ENCODE measurements at places on chromosomes 13 and 19.
A peak's percentile ranks its signal among the peaks of the same experiment; 100 is the strongest.

DNA sequence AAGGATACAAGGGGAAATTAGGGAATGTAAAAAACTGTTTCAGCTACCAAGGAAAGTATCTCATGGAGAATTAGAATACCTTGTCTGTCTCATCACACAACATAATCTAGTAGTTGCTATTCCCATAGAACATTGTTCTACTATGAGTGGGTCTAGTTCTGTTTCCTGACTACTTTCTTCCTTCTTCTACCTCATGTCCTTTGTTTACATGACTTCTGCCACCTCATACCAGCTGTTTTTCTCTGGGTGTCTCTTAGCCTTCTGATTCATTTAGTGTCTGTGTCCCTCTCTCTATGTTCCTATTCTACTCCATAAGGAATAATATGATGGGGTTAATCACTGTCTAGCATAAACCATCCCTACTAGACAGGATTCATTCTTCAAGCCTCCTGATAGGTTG is 887.3 kb downstream of the DIAPH3 start:
- DNase-seq: peak; percentile 0

DNA sequence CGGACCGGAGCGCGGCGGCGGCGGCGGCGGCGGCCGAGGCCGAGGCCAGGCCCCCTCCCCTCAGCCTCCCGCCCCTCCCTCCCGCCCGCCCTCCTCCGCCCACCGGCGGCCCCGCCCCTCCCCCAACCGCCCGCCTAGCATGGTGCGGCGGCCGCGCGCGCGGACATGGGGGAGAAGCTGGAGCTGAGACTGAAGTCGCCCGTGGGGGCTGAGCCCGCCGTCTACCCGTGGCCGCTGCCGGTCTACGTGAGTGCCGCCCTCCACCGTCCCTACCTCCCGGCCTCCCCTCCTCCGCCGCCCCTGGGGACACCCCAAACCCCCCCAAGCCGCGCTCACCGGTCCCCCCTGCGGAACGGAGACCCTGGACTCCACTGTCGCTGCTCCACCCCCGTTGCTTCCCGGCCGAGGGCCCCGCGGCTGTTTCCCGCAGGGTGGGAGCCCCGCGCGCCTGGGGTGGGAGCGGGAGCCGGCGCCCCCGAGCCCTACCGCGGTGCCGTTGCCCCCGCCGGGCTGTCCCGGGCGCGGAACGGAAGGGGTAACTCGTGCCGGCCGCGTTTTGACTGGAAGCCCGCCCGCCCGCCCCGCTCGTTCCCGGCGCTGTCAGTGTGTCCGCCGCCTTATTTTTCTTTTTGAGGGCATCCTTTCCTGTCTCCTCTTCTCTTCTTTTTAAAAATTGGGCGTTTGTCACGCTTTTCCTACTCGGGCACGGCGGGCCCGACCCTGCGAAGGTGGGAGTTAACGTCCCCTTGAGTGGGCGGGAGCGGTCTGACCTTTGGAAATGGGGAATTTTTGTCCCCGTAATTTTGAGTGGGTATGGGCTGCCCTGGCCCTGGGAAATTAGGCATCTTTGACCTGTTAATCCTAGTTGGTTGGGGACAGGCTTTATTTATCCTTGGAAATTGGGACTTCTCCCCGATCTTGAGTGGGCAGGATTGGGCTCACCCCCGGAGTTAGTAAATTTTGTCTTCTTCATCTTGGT is 576 bp downstream of the DOT1L start:
- peak; percentile 58 for DNase-seq

GRCh38 chr19:4266253-4267000 is 12.6 kb upstream of the SHD start:
- no peak for DNase-seq

GRCh38 chr13:113431171-113431570 is 22.1 kb downstream of the ADPRHL1 start:
- DNase-seq: no peak

DNA sequence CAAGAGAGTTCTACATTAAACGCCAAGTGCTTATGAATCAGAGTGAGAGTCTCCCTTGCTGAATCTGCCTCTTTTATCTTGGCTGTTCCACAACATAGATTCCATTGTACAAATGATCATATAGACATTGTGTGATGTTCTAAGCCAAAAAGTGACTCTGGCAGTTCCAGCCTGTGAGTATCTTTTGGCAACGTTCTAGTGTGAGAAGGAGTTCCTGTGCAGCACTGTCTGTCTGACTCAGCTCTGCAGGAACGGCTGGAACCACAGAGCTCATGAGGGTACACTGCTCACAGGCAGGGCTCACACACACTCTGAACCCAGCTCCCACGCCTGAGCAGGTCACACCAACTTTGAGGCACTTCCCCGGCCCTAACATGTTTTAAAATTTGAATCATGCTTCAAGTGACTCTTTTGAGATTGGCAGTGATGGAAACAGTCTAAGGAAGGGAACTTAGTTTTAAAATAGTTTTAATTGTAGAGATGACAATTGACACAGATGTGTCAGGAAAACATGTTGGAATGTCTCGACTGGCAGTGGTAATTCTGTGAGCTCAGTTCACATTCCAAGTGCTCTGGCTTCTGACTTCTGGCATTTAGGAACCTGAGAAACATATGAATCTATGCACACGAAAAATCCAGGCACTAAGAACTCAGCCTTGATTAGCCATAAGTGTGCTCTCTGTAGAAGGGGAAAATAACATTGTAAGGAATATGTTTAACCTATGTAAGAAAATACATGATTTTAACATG is 272.0 kb downstream of the UQCRFS1 start:
- DNase-seq: peak; percentile 62

- no peak for DNase-seq
Observed at GRCh38 chr19:803099-803561, 5.9 kb downstream of the PTBP1 start.

DNA sequence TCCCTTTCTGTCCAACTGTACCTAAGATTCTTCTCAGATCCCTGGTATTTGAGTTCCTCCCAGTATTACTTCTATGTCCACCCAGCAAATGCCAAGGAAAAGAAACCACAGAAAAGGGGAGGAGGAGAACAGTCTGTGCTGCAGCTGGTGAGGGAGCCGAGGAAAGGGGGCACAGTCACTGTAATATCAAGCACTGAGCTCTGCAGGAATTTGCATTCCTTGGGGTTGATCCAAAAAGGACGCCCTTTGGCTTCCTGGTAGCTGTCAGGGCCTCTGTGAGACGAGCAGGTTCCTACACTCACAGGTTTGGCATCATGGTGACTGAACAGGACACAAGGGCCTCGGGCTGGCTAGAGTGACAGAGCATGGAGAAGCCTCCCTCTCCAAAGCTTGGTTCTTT is 273.4 kb downstream of the NHLRC3 start:
- no peak for DNase-seq

- DNase-seq: peak; percentile 64
Observed at GRCh38 chr19:4636151-4636717, 3.1 kb upstream of the TNFAIP8L1 start.

- DNase-seq: peak; percentile 93
Observed at GRCh38 chr19:17947815-17948513, 15.1 kb downstream of the CCDC124 start.

DNA sequence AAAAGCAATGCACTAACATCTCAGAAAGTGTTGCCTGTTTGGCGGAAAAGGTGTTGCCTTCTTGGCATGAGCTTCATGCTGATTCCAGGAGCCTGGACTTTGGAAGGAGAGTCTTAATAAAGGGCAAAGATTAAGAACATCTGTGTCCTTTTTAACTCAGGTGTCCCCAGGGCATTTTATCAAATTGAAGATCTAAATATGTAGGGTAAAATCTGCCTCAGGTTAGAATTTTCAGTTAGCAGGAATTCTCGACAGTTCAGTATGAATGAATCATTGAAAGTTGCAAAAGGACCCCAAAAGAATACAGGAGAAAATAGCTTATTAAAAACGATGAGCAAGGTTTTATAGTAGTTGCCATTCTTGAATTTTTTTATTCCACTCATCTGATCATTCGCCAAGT is 325.2 kb downstream of the SUCLA2 start:
- DNase-seq: no peak

GRCh38 chr19:10450853-10451609 is 30.7 kb downstream of the PDE4A start:
- DNase-seq: peak; percentile 53

DNA sequence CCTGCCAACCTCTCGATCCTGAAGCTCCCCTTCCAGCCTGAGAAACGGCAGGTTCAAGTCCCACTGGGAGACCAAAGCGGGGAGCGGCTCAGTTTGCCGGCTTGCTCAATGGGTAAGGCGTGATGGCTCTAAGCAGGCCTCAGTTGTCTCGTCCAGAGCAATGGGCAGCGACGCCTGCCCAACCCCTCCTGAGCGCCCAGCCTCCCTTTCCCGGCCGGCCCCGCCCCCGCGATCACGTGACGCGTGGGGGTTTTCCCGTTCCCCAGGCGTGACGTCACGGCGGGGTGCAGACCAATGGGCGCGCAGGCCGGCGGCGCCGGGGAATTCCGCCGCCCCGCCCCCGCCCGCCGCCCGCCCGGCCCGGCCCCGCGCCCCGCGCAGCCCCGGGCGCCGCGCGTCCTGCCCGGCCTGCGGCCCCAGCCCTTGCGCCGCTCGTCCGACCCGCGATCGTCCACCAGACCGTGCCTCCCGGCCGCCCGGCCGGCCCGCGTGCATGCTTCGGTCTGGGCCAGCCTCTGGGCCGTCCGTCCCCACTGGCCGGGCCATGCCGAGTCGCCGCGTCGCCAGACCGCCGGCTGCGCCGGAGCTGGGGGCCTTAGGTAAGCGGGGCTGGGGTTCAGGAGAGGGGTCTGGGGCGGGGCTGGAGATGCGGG is at the start of gene RELB:
Gene RELB (plus strand): TSS at position 378 of the 653 bp plus-strand sequence. CDS start 116 bp downstream, at position 494.
- peak; percentile 91 for DNase-seq

DNA sequence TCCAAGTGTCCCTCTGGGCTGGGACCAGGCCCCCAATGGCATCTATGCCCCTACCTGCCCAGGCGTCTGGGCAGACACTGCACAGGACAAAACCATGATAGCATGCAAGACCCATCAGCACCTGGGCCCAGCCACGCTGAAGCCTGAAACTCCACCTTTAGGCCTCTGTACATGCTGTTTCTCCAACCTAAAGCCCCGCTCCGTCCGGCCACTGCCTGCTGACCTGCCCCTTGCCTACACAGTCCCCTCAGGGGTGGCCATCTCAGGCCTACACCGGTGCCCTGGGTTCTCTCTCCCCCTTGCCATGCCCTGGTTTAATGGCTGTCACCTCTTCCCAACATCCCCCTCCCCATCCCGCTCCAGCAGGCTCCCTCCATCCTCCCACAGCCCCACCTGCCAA is 15.3 kb downstream of the GJA3 start:
- no peak for DNase-seq

GRCh38 chr19:4923276-4923747 is 14.0 kb downstream of the UHRF1 start:
- no peak for DNase-seq

DNA sequence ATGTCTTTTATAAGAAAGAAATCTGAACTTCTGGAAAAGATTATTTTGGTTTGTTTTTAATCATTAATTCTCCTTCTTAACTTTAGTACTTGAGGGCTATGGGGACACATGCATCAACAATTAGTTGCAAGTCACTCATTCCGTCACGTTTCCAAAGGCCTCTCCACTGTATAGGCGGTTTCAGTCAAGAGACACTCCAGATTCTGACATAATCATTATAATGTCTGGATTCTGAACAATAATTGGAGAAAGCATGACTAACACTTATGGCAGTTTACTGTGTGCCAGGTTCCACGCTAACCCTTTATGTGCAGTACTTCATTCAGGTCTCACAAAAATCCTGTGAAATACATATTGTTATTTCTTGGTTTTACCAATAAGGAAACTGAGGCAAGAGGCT is 71.9 kb downstream of the TNFRSF19 start:
- DNase-seq: no peak

- no peak for DNase-seq
Observed at GRCh38 chr19:19064098-19064722, 416 bp downstream of the SLC25A42 start.

DNA sequence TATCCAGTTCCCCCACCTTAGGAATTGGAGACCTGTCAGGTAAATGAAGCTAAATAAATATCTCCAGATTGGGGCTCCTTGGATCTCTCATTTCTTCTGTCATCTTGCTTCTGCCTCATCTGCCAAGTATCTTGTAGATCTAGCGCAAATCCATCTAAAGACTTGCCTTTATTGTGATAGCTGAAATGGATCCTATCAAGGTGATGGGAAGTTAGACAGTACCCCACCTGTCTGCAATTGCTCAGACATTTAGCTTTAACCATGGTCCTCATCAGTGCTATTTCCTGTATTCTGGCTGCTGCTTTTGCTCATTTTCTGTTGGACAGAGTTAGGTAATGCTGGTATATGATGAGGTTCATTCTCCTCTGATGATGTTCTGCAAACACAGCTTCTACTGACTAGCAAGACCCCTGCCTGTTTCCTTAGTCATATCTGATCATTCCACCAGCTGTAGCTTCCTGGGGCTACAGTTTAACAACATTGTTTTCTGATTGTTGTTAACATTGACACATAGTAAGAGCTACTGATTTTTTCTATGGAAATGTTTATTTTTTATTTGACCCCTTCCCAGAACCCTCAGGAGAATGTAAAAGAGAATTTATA is 340.0 kb downstream of the DCT start:
- DNase-seq: no peak

DNA sequence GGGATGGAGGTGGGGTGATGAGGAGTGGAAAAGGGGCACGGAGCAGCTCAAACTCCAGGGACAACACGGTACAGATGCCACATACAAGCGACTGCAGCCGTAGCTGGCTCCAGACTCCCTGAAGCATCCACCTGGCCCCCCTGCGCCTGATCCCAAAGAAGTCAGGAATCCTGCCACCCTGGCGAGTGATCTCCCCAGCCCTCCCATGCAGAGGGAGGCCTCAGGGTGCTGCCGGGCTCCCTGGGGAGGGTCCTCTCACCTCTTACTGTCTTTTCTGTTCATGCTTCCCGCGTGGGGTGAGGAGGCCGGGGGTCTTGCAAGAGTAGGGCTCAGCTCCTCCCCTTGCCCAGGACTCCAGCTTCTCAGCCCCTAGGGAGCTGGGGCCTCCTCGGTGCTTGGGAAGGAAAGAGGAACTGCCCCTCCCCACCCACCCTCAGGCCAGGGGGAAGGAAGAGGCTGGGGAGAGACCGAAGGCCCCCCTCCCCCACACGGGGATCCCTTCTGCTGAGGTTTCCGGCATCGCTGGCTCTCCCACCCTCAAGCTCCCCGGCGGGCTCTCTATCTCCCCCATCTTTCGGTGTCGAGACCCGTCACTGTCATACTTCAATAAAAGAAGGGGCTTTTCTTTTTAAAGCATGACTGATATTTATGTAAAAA is at the start of gene RASGRP4:
Gene RASGRP4 (minus strand): TSS at position 410 of the 657 bp plus-strand sequence. CDS start 128 bp downstream, at position 282.
- DNase-seq: no peak

GRCh38 chr13:37701972-37702371 is 103.4 kb upstream of the POSTN start:
- DNase-seq: peak; percentile 96

DNA sequence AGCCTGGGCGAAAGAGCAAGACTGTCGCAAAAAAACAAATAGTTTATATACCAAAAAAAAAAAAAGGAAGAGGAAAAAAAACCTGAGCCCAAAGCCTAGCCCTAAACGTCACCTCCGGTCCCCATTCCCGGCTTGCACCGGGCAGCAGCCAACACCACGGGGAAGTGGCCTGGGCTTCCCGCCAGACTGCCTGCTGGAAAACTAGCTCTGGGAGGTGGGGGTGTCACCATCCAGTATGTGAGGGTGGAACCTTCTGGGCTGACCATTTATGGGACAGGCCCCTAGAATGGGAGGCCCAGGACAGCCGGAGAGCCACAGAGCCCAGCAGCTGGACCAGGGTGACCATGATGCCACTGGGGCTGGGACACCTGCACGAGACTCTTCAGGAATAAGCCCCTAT is 37.3 kb downstream of the IL12RB1 start:
- DNase-seq: no peak

- peak; percentile 45 for DNase-seq
Observed at GRCh38 chr19:18414504-18415177, 4.6 kb upstream of the SSBP4 start.

GRCh38 chr13:43991773-43992201 is 112.1 kb downstream of the LACC1 start:
- no peak for DNase-seq
